ENCODE measurements at places on chromosomes 6 and 20.

GRCh38 chr20:45098103-45098773 is 2.7 kb downstream of the KCNS1 start:
- DNase-seq = no peak

GRCh38 chr20:50445354-50446151 is 64.6 kb upstream of the PTPN1 start:
- DNase-seq = no peak

DNA sequence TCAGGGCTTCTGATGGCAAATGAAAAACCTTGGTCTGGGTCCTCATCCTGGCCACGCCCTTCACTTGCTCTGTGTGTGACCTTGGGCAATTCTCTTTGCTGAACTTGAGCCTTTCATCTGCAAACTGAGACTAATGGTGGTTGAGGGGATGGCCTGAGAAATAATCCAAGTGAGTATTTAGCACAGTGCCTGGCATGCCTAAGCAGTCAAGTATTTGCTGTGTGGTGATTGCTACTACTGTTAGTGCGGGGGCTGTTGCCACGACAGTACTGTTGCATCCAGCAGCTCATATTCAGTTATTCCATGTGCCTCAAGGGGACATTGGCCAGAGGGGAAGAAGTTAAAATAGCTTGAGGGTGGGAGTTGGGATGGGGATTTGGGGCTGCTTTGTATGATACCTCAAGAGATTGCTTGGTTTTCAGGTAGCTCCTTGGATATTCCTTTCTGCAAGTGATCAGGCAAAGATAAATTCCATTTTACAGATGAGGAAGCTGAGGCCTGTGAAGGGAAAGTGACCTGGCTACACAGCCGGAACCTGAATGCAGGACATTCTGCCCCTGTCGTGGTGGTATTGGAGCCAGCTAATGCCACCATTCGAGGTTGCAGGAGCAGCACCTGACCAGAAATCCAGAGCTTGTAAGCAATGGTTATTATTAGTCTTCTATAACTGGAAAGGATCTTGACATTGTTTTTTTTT is 45.1 kb upstream of the EPB41L1 start:
- no peak for DNase-seq

GRCh38 chr6:158868890-158869825 is 50.0 kb upstream of the EZR start:
- peak; percentile 97 for DNase-seq

DNA sequence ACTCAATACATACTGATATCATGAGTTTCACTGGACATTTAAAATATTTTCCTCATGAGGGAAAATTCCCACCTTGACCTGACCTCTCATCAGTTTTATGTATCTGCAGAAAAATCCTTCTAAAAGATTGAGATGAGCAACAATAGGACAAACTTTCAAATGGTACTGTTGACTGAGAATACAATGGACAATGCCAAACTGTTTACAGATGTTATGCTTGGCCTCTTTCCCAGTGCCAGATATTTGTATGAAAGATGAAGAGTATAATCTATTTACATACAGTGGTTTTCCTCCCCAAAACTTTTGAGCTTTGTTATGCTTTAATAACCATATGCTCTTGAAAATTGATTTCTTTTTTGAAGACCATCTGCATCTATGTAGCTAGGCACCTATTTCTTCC is 245.1 kb upstream of the RSPO3 start:
- no peak for DNase-seq

DNA sequence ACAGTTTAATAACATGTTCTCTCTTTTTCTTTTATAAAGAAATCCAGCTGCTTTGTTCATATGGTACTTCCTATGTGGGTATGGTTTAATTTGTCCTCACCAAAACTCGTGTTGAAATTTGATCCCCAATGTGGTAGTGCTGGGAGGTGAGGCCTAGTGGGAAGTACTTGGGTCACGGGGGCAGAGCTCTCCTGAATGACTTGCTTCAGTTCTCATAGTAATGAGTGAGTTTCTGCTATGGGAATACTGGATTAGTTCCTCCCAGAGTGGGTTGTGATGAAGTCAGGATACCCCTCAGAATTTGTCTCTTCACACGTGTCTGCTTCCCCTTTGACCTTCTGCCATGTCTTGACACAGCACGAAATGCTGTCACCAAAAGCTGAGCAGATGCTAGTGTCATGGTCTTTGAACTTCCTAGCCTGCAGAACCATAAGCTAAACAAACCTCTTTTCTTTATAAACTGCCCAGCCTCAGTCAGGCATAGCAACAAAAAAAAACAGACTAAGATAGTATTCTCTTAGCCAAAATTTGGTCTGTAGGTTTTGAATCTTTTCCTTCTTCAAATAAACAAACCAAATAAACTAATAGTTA is 87.8 kb upstream of the HS3ST5 start:
- DNase-seq = peak; percentile 87

DNA sequence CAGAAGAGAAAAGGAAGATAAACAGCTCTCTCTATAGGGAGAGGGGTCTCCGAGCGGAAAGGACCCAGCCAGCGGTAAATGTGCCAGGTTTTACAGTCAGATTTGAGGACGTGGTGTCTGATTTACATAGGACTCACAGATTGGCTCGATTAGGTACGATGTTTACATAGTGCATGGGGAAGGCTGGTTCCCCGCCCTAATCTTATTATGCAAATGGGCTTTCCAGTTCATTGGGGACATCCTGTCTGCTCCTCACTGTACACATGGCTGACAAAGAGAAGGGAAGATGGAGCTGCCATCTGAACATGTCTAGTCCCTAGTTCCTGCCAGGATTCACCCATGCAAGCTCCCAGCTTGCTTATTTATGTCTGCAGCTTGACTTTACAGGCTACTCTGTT is 119.9 kb downstream of the RNF144B start:
- DNase-seq = peak; percentile 90

DNA sequence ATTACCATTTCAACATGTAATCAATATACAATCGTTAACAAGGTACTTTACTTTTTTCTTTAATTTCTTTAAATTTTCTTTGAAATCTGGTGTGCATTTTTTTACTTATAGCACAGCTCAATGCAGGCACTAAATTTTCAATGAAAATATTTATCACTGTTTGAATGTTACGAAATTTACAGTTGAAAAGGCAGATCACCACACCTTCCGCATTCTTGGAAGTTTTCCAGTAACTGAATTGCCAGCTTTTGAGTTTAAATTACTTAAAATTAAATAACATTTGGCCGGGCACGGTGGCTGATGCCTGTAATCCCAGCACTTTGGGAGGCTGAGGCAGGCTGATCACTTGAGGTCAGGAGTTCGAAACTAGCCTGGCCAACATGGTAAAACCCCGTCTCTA is 309.9 kb downstream of the BMP7 start:
- DNase-seq = no peak

GRCh38 chr20:45971425-45971674 is 653 bp downstream of the ZNF335 start:
- DNase-seq = no peak

DNA sequence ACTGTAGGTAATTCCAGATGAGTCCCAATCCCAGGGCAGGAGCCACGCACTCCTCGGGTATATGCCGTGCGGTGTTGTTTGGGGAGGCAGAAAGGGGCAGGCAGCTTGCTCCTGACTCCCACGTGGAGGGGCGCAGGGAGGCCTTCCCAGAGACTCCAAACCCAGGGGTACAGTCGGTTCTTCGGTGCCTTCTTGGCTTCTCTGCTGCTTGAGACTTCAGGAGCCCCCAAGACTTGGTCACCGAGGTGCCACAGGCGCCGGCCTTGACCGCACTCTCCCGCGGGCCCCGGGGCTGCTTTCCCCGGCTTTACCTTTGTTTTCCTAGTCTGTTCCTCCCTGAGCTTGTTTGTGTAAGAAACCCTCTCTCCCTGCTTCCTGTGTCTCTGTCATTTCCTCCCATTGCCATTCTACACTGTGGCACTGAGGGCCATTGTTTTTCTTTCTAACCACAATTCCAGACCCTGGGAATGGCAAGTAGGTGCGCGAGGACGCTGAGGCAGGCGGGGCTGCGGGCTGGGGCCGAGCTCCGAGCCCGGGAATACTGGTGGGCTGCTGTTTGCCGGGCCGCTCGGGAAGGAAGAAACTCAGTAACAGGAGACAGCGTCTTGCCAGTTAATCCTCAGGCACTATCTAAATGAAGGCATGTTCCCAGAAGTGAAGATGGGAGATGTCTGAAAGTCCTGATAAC is 215.6 kb upstream of the HEY2 start:
- DNase-seq = no peak

DNA sequence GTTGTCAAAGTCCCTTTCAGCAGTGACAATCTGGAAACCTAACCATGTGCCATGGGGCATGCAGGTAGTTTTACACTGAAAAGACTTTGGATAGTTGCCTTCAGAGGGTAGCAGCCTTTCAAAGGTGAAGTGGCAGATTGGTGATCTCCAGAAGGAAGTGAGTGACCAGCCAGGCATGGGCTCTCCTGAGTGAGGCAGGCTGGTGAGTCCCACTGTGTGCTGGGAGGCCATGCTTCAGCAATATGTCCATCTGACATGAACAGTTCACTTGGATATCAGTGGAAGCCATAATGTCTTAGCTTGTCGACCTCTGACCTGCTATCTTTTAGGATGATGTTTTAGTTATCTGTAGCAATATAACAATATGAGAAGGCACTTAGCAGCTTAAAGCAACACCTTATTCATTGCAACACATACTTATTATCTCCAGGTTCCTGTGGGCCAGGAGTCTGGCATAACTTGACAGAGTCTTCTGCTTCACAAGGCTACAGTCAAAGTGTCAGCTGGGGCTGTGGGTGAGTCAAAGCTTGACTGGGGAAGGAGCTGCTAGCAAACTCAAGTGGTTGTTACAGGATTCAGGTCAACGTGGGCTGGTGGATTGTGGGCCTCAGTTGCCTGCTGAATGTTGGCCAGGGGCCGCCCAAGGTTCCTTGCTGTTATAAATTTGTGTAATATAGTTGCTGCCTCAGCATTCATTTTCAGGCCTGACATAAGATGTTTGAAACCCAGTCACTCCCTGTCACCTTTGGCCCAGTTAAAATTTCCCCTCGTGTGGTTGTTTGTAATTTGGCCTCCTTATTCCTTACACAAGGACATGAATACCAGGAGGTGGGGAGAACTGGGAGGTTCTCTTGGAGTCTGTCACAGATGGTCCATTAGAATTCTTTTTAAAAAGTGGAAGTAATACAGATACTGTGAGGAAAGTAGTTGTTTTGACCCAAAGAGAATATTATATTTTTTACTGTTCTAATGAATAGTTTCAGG is 100.2 kb downstream of the UST start:
- DNase-seq = no peak

GRCh38 chr20:4533368-4534133 is 188.2 kb upstream of the PRND start:
- DNase-seq = no peak

DNA sequence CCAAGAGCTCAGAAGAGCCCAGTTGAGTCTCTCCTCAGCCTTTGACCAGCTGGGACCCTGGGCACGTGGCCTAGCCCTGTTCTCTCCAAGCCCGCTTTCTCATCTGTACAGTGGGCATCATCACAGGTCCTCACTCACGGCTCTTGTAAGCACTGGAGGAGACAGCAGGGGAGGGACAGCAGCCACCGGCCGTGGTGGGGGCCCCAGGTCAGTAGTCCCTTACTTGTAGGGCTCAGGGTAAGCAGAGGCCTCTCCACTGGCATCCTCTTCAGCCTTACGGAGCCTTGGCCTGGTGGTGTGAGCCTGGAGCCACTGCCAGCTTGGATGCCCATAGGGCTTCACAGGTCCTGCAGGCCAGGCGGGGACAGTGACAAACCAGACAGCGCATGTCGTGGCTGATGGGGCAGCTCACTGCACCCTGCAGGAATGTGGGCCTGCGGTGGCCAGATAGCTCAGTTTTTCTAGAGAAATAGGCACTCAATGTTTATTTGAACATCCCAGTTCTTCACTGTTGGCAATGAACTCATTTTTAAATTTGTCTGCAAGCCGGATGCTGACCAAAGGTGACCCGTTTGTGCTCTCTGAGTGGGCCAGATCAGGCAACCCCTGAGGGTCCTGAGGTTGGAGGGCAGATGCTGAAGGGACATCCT is 65.1 kb downstream of the ADNP start:
- DNase-seq = no peak

GRCh38 chr20:50328222-50328979 is 137.8 kb downstream of the CEBPB start:
- no peak for DNase-seq

DNA sequence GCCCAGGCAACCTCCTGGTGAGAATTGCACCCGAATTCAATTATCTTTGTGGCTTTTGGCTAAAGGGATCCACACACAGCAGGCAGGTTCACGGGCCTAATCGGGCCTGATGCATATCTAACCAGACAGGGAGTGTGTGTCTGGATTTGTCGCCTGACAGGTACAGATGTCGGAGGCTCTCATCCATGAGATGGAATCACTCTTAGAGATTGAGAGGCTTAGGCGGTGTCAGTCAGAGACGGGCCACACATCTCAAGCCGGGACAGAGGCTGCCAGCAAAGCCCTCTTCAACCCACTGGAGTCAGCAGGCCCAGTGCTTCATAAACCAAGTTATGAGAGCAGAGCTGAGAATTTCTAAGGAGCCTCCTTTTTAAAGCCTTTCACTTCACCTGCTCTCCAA is 247.0 kb downstream of the LRFN2 start:
- DNase-seq = peak; percentile 53

- no peak for DNase-seq
Measured at GRCh38 chr6:10397756-10398445, 17.0 kb downstream of the TFAP2A start.

DNA sequence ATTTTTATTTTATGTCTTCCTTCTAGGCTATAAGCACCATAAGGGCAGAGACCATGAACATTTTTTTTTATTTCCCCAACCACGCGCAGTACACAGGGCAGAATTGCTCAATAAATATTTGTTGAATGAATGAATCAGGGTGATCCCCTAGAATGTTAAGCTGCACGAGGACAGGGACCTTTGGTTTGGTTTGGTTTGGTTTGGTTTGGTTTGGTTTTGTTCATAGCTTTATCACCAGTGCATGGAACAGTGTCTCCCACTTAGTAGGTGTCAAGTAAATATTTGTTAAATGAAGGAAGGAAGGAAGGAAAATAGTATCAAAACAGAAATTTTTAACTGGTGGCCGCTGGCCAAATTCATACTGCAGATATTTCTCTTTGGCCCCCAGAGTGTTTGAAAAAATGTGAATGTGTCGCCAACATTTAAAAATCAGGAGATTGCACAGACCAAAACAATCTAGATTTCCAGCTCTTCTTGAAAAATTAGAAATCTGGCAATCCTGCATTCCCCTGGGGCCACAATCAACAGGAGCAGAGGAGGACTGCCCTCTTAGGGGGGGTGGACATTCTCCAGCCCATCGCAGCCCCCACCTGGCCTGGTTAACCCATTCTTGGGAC is 205.3 kb downstream of the EYA2 start:
- no peak for DNase-seq

- peak; percentile 3 for DNase-seq
Measured at GRCh38 chr6:4973982-4974745, 29.7 kb downstream of the RPP40 start.
